ENCODE measurements at places on chromosomes 16 and 17.

DNA sequence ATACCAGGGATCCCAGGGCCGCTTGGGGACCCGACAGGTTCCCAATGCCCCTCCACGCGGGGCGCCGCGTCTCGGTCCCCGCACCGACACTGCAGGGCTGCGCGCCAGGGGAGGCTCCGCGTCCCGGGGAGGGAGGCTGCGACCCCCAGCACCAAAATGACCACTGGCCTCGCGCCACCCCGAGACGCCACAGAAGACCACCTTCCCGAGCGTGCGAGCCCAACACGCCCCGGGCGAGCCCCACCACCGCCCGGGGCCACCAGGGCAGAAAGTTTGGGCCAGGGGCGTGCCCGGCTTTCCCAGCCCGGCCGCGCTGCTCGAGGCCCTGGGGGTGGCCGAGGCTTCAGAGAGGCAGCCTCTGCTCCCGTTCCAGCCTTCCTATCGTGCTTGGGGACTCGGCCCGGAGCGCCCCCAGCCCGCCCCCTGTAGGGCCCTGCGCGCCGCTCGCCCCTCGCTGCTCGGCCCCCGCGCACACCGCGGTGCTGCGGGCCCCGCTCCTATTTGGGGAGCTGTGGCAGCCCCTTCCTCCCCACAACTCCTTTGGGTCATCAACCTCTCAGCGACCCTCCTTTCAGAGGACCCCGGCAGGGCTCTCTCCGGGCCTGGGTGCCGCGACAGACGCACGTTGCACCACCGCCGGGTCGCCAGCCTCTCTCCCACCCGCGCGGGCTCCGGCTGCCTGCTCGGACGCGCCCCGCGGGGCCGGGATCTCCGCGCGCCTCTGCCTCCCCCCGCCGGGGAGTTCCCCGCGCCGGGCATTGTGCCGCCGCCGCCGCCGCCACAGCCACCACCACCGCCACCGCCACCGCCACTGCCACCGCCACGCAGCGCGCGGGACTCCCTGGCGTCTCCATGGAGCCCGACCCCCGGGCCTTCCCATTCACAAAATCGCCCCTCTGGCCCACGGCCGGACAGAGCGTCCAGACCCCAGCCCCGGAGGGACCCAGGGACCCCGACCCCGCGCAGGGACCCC is 892 bp downstream of the RBFOX3 start:
- no peak for DNase-seq
- H3K27me3 ChIP-seq, result peaks cover 82% of the 10 kb centered on the region
- no peak overlapping the region for H3K27ac ChIP-seq
- H3K4me3 ChIP-seq, result no peak overlapping the region

- no peak overlapping the region for H3K27ac ChIP-seq
- no peak for DNase-seq
- H3K27me3 ChIP-seq, result no peaks in the 10 kb centered on the region
- peaks cover 59% of the 10 kb centered on the region for H3K36me3 ChIP-seq
These were observed 49.3 kb downstream of the AKAP10 start for GRCh38 chr17:19928299-19928698.

DNA sequence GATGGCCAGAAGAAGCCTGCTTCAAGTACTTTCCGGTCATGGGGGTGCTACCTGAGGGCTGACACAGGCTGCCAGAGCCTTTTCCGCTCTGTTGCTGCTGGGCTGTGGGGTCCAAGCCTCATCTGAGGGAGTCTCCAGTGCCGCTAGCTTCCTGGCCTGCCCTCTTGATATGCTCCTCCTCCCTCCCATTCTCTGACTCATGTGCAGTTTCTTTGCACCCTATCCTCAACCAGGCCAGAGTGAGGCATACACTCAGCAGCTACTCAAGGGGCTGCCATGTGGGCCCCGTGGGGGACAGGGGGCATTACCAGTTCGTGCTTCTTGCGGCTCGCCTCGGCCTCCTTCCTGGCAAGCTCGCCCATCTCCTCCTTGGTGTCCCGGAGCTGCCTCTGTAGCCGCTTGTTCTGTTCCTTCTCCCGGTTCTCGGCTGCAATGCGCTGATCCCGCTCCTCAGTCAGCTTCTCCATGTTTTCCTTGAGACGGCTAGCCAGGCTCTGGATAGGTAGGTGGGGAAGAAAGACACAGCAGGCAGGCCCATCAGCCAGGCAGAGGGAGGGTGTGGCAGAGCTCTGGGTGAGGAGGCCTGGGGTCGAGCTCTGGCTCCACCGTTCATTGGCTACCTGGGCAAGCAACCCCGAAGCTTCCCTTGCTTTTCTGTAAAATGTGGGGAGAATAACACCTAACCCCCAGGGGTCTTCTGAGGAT is 43.8 kb downstream of the PIPOX start:
- no peaks in the 10 kb centered on the region for H3K27me3 ChIP-seq
- no peaks in the 10 kb centered on the region for H3K4me1 ChIP-seq

GRCh38 chr16:52812678-52813556 is 239.8 kb downstream of the CHD9NB start:
- H3K27ac ChIP-seq, result no peak overlapping the region
- DNase-seq, result no peak
- H3K36me3 ChIP-seq, result no peaks in the 10 kb centered on the region

DNA sequence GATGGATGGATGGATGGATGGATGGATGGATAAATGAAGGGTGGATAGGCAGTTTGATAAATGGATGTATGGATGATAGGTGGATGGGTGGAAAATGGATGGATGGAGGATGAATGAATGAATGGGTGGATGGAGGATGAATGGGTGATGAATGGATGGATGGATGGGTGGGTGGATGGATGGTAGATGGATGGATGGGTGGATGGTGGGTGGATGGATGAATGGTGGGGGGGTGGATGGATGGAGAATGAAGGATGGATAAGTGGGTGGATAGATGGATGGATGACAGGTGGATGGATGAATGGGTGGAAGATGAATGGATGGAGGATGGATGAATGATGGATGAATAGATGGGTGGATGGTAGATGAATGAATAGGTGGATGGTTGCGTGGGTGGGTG is 70.1 kb upstream of the BCO1 start:
- no peaks in the 10 kb centered on the region for H3K4me1 ChIP-seq
- peaks cover 7% of the 10 kb centered on the region for H3K27me3 ChIP-seq
- no peak overlapping the region for H3K27ac ChIP-seq
- no peaks in the 10 kb centered on the region for H3K36me3 ChIP-seq
- no peak overlapping the region for H3K4me3 ChIP-seq
- no peak for DNase-seq

GRCh38 chr16:19223235-19224170 is 55.5 kb downstream of the SYT17 start:
- no peaks in the 10 kb centered on the region for H3K27me3 ChIP-seq
- no peak overlapping the region for H3K4me3 ChIP-seq
- H3K36me3 ChIP-seq, result no peaks in the 10 kb centered on the region
- DNase-seq, result peak; percentile 51
- H3K27ac ChIP-seq, result no peak overlapping the region

- H3K4me3 ChIP-seq, result no peak overlapping the region
These were observed 146.6 kb downstream of the USP22 start for GRCh38 chr17:20896153-20896649.

- peaks cover 5% of the 10 kb centered on the region for H3K4me1 ChIP-seq
- H3K27me3 ChIP-seq, result no peaks in the 10 kb centered on the region
- peaks cover 21% of the 10 kb centered on the region for H3K36me3 ChIP-seq
These were observed 120.0 kb downstream of the PHKB start for GRCh38 chr16:47581114-47581513.

DNA sequence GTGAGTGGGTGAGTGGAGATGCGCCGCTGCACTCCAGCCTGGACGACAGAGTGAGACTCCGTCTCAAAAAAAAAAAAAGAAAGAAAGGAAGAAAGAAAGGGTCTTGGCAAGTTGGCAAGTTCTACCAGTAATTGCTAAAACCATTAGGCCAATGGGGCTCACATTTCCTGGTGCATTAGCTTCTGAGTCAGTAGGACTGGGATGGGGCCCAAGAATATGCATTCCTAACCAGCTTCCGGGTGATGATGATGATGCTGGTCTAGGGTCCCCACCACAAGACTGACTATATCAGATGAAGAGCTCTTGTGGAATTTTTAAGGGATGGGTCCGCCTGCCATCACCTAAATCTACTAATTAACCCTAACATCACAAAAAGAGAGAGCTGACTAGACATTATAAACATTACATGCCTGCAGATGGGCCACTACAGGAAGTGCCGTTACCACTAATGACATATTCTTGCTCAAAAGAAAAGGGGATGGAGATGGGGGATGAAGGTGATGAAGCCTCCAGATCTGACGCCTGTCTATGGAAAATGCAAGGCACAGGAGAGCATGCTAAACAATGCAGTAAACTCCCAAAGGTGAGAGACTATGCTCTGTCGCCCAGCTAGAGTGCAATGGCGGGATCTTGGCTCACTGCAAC is 13.1 kb downstream of the MYH11 start:
- no peak for DNase-seq
- H3K27ac ChIP-seq, result no peak overlapping the region
- peaks cover 12% of the 10 kb centered on the region for H3K27me3 ChIP-seq
- H3K4me1 ChIP-seq, result no peaks in the 10 kb centered on the region
- H3K4me3 ChIP-seq, result no peak overlapping the region
